NCI-H524 (cell line): ENCODE measurements at places on chromosomes 16 and 17.
A peak's percentile ranks its signal among the peaks of the same experiment; 100 is the strongest.

GRCh38 chr17:7732981-7733539 lies 15.5 kb downstream of the DNAH2 start:
- DNase-seq: no peak

- DNase-seq: no peak
Observed at GRCh38 chr16:25606069-25606468, 85.7 kb upstream of the HS3ST4 start.

DNA sequence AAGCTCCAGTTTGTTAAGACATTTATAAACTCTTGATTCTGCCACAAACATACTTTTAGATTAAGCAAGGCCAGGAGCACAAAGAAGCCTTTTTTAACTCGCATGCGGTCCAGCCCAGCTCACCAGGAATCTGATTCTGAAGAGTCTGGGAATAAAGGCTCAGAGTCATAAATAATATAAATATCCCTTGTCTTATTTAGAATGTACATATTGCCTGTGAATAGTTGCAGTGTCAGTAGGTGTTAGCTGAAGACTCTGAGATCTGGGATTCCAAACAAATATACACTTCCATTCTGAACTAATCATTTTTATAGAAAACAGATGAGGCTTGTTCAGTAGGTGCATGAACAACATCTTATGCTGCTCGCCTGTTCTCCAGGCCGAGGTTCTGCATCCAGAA lies 59.1 kb upstream of the ELAC2 start:
- no peak for DNase-seq

DNA sequence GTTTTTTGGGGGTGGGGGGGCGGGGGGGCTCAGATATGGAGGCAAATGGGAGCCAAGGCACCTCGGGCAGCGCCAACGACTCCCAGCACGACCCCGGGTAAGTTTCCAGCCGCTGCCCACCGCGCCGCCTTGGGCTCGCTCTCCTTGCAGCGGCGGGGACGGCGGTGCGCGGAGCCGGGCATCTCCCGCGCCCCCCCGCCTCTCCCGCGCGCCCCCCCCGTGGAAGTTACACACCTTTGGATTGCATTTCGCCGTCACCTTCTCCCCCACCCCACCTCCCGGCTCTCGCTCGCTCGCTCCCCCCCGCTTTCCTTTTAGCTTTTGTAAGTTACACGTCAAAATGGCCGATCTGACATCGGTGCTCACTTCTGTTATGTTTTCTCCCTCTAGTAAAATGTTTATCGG lies 387 bp downstream of the MSI2 start:
- DNase-seq: no peak

- peak; percentile 34 for DNase-seq
Observed at GRCh38 chr17:79844869-79845600, 5.8 kb upstream of the CBX4 start.

GRCh38 chr17:43907425-43907981 lies at the start of gene MPP2:
Gene MPP2 (minus strand): TSS chr17:43907536. CDS start chr17:43904460, 3,076 bp downstream.
- DNase-seq: peak; percentile 91

DNA sequence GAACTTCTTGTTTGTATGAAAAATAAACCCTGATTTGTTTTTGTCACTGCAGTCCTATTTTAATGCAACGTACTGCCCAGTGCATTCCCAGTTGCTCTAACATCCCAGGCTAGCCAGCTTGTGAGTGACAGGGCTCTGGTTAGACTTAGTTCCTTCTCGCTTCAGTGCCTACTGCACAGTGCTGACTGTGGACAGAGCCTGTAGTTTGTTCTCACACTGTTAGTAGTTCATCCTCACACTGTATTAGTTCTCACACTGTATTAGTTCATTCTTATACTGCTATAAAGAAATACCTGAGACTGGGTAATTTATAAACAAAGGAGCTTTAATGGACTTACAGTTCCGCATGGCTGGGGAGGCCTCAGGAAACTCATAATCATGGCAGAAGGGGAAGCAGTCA lies 116.6 kb upstream of the SALL1 start:
- DNase-seq: no peak
